AG08395 (cell line): ENCODE measurements at places on chromosomes 16 and 17.

- DNase-seq, result no peak
These were observed 98.4 kb upstream of the FOXF1 start for GRCh38 chr16:86411897-86412296.

DNA sequence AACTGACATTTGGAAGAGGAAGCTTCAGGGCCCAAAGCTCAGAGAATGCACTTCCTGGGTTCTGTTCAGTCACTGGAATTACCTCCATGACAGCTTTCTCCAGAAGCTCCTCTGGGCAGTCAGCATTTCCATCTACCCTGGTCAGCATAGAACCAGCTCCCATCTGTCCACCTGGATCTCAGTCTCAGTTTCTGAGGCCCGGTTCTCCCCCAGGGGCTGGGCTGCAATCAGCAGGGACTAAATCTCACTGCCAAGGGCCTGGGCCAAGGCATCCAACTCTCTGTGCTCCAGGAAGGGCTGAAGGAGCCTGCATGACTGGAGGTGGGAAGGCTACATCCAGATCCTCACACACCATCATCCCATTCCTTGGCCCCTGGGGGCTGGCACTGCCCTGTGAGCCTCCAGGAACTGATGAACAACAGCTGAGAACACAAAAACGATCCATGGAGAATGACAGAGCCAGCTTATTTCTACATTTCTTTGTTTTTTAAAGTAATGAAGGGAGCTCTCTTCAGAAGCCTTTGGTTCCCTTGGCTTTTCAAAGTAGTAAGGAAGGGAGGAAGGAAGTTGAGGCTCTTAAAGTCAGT lies 66.3 kb upstream of the MRTFB start:
- no peak for DNase-seq

- no peak for DNase-seq
These were observed 113.7 kb upstream of the IRX3 start for GRCh38 chr16:54400261-54400660.

DNA sequence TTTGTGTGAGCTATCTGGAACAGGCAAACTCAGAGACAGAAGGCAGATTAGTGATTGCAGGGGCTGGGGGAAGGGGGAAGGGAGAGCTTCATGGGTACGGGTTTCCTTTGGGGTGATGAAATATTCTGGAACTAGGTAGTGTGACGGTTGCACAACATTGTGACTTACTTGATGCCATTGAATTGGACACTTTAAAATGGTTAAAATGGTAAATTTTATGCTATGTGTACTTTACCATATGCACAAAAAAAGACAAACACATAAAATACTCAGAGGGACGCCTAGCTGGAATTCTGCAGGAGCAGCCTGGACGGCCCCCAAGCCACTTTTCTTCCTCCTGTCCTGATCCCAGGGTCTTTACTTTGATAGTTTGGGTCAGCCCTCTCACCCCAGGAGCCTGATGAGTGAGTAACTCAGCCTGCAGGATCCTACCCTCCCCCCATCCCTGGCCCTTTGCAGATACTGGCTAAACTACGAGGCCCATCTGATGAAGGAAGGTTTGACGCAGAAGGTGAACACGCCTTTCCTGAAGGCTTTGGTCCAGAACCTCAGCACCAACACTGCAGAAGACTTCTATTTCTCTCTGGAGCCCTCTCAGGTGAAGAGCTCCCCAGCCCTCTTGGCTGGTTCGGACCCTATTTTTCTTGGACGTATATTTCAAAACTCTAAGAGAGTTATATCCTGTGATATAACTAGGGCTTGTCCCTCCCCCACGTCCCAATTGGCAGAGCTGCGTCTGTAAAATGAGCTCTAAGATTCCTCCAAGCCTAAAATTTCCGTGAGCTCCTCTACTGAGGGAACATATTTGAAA lies 7.8 kb downstream of the ADGRG3 start:
- DNase-seq, result no peak

DNA sequence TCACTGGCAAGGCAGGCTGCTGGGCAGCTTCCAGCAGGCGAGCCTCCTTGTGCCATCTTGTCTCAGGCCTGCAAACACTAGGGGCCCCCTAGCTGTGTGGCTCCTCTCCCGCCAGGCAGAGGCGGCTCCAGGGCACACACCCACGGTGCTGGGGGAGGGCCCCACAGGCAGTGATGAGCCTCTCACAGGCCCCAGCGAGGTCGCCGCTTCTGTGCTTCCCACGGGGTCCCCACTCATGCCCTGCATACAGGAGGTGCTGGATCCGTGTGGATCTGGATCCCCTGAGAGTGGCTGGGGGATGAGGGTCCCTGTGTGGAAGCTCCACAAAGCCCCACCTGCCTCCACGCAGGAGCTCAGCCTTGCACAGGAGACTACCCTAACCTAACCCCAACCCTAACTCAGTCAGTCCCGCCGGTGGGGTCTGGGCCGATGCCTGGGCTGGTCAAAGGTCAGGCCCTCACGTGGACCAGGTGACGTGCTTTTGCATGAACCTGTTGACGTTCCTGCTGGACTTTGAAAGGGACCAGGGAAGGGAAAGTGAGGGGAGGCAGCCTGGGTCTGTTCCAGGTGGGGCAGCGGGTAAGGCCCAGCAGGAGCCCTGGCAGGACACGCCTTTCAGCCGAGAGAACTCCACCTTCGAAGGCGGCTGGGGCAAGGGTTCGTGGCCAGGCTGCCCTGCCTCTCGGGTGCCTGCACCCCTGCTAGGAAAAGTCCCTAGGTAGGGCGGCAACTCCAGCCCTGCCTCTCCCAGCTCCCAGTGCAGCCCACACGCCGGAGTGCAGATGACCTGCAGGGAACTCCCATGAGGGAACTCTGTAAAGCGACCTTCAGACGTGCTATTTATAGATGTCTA lies 5.2 kb downstream of the SECTM1 start:
- no peak for DNase-seq

DNA sequence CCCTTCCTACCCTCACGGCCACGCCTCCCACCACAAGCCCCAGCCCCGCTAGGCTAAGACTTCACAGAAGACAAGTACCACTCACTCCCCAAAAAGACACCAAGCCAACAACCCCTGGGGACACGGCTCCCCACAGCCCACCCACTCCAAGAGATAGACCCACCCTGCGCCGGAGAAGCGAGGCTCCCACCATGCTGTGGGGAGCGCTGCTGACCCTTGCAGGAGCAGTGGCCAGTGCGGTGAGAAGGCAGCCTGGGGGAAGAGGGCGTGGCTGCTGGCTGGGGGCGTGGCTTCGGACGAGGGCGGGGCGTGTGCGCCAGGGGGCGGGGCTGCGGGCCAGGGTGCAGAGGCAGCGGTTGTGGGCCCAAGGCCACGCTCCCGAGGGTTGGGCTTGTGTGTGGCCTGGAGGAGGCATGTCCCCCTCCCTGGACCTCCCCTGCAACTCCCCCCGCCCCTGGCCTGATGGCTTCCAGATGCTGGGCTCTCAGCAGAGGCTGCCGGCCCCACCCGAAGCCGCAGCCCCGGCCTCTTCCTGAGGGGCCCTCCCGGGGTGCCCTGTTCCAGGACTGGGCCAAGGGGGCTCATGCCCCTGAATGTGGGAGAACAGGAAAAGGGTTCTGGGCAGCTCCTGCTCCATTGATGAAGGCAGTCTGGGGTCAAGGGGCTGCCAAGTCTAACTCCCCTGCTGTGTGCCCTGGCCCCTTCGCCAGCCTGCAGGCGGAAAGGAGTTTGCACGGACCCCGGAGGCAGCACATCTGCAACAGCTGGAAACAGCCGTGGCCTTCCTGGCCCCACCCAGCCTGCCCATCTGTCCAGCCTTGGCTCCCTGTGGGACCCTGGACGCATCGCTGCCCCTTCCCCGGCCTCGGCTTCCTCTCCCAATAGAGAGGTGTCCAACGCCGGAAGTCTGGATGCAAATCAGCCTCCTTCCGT lies 9.1 kb downstream of the TFAP4 start:
- peak; percentile 99 for DNase-seq

DNA sequence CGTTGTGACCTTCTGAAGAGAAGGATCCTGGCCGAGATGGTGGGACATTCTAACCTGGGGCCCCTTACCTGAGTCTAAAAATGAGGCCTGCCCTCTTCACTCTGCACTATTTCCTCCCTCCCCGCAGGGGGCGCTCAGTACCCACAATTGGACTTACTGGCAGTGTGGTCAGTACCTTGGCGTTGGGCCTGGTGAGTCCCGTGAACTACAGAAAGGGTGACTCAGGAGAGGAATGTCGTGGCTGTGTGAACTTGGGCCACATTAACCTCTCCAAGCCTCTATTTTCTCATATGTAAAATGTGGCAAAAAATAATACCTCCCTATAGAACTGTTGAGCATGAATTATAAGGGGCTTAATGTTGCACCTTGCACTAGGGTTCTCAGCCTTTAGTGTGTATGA lies 3.9 kb downstream of the RSAD1 start:
- DNase-seq, result peak; percentile 92

- DNase-seq, result no peak
These were observed 200.5 kb upstream of the ASIC2 start for GRCh38 chr17:33493566-33493965.

- DNase-seq, result no peak
These were observed 13.9 kb downstream of the ITPRIPL2 start for GRCh38 chr16:19127674-19128131.

- DNase-seq, result no peak
These were observed 22.9 kb downstream of the MARVELD3 start for GRCh38 chr16:71648921-71649320.

- no peak for DNase-seq
These were observed 387 bp downstream of the MSI2 start for GRCh38 chr17:57256708-57257112.

DNA sequence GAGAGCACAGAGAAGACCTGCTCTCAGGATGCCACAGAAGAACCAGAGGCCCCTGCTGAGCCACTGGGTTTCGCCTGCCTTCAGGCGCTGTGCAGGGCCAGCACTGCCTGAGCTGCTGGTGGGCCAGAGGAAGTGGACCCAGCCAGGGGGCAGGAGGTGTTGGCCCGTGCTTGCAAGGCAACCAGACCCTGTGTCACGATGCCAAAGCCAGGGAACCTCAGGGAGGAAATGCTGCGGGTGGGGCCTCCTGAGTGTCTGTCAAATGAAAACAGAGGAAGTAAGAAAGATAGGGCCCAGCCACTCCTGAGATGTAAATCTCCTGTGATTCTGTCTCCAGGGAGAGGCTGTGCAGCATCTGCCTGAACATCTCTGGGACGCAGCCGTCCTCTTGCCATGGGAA lies 58.1 kb upstream of the ADORA2B start:
- no peak for DNase-seq

DNA sequence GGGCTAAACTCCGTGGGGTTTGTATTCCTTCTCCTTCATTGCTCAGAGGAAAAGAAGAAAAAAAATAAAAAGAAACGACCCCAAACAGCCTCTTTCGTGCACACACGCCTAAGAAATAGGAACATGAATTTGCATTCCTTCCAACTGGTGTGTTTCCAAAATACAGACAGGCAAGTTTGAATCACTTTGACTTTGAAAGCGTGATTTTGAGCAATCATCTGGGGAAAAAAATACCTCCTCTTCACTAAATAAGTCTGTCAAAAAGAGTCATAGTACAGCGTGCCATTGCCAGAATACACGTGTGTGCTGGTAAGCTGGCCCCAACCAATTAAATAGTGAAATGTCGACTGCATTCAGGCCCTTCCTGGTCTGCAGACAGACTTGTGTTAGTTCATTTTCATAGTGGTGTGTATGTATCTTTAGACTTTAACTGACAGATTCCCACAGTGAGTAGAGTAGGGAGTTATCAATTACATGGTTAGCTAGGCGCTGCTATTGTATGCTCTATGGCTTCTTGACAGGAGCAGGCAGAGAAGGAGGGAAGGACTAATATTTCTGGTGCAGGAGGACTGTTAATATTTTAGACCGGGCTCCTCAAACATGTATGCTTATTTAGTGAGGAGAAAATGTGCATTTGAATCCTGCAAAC lies 618.3 kb downstream of the MAF start:
- DNase-seq, result no peak
